Breast epithelium (tissue), 4 donors: ENCODE measurements at places on chromosomes 4 and X. TPM values are rescaled to one million over a fixed set of nuclear protein-coding genes. Genes with fewer than 3 reads are reported as not detected.

DNA sequence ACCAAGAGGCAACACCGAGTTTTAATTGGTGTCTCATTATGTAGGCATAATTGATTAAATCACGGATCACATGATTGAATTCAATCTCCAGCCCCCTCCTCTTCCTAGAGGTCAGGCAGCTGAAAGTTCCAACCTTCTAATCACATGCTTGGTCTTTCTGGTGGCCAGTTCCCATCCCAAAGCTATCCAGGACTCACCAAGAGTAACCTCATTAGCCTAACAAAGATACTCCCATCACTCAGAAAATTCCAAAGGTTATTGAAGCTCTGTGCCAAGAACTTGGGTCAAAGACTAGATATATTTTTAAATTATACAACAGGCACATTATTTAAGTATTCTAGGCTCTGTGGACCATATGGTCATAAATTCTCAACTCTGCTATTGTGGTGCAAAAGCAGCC lies 65.1 kb downstream of the SLC10A7 start:
- no peak overlapping the region for H3K4me3 ChIP-seq
- H3K36me3 ChIP-seq = no peaks in the 10 kb centered on the region
- H3K4me1 ChIP-seq = no peaks in the 10 kb centered on the region
- no peak for DNase-seq
- no peaks in the 10 kb centered on the region for H3K27me3 ChIP-seq
- no peak overlapping the region for H3K27ac ChIP-seq

DNA sequence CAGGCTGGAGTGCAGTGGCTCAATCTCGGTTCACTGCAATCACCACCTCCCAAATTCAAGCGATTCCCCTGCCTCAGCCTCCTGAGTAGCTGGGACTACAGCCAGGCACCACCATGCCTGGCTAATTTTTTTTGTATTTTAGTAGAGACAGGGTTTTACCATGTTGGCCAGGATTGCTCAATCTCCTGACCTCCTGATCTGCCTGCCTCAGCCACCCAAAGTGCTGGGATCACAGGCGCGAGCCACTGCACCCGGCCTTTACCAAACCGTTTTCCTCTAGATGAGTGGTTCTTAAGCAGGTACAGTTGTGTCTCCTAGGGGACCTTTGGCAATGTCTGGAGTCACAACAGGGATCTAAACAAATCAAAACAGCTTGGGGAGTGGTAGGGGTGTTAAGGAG lies 11.6 kb downstream of the AMELX start:
- no peaks in the 10 kb centered on the region for H3K27me3 ChIP-seq
- DNase-seq = no peak
- no peak overlapping the region for H3K27ac ChIP-seq
- H3K4me1 ChIP-seq = no peaks in the 10 kb centered on the region

DNA sequence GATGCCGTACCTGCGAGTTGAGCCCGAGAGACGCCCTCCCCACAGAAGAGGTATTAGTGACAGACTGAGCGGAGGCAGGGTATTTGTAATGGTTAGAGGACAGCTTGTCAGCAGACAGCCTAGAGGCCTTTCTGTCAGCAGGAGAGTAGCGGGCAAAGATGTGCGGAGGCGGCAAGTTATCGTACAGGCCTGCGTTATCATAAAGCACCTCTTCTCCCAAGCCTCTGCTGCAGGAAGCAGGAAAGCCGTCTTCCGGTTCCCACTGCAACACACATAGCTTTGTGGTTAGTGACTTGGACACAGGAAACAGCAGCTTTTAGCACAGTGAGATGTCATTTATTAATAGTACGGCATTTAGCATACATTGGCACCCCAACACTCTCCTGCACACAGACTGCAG lies 158.3 kb downstream of the AFAP1 start:
- no peak for DNase-seq
- peak overlapping the region; percentile 22 for H3K27ac ChIP-seq
- H3K4me1 ChIP-seq = no peaks in the 10 kb centered on the region
- no peak overlapping the region for H3K4me3 ChIP-seq
- H3K27me3 ChIP-seq = no peaks in the 10 kb centered on the region

GRCh38 chr4:112511093-112511802 lies 4.7 kb downstream of the NEUROG2 start:
- no peak overlapping the region for H3K27ac ChIP-seq
- H3K27me3 ChIP-seq = peaks cover 81% of the 10 kb centered on the region
- H3K4me1 ChIP-seq = peaks cover 5% of the 10 kb centered on the region
- H3K36me3 ChIP-seq = no peaks in the 10 kb centered on the region

GRCh38 chr4:8523766-8524165 lies 56.4 kb upstream of the GPR78 start:
- DNase-seq = no peak
- H3K27ac ChIP-seq = no peak overlapping the region
- H3K4me1 ChIP-seq = no peaks in the 10 kb centered on the region
- H3K36me3 ChIP-seq = no peaks in the 10 kb centered on the region

- no peak overlapping the region for H3K27ac ChIP-seq
- no peak overlapping the region for H3K4me3 ChIP-seq
- H3K4me1 ChIP-seq = no peaks in the 10 kb centered on the region
- H3K27me3 ChIP-seq = no peaks in the 10 kb centered on the region
- H3K36me3 ChIP-seq = no peaks in the 10 kb centered on the region
- DNase-seq = no peak
These were observed 4.7 kb downstream of the GUCY1B1 start for GRCh38 chr4:155763551-155763950.

GRCh38 chr4:168361365-168362024 lies 42.9 kb upstream of the DDX60 start:
- no peaks in the 10 kb centered on the region for H3K4me1 ChIP-seq
- H3K4me3 ChIP-seq = no peak overlapping the region
- no peaks in the 10 kb centered on the region for H3K36me3 ChIP-seq
- no peaks in the 10 kb centered on the region for H3K27me3 ChIP-seq
- H3K27ac ChIP-seq = no peak overlapping the region

- no peak for DNase-seq
- H3K27me3 ChIP-seq = no peaks in the 10 kb centered on the region
- H3K36me3 ChIP-seq = no peaks in the 10 kb centered on the region
- no peak overlapping the region for H3K4me3 ChIP-seq
- no peak overlapping the region for H3K27ac ChIP-seq
These were observed 953.4 kb upstream of the IGFBP7 start for GRCh38 chr4:58063404-58064160.

Gene ARSJ
- 10.7 TPM for total RNA-seq

- peak overlapping the region; percentile 85 for H3K27ac ChIP-seq
- DNase-seq = no peak
- no peaks in the 10 kb centered on the region for H3K27me3 ChIP-seq
- no peaks in the 10 kb centered on the region for H3K36me3 ChIP-seq
- peaks cover 18% of the 10 kb centered on the region for H3K4me1 ChIP-seq
- no peak overlapping the region for H3K4me3 ChIP-seq
These were observed 21.7 kb downstream of the GAB1 start for GRCh38 chr4:143358419-143358818.

DNA sequence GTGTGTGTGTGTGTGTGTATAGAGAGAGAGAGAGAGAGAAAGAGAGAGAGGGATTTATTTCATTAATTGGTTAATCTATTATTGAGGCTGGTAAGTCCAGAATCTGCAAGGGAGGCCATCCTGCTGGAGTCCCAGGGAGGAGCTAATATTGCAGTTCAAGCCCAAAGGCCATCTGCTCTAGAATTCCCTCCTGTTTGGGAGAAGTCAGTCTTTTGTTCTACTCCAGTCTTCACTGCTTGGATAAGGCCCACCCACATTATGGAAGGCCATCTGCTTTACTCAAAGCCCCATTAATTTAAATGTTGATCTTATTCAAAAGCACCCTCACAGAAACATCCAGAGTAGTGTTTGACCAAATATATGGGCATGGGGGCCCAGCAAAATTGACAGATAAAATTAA lies 317.5 kb upstream of the RASGEF1B start:
- no peak for DNase-seq
- H3K4me3 ChIP-seq = no peak overlapping the region
- H3K4me1 ChIP-seq = no peaks in the 10 kb centered on the region
- H3K36me3 ChIP-seq = no peaks in the 10 kb centered on the region
- no peaks in the 10 kb centered on the region for H3K27me3 ChIP-seq

DNA sequence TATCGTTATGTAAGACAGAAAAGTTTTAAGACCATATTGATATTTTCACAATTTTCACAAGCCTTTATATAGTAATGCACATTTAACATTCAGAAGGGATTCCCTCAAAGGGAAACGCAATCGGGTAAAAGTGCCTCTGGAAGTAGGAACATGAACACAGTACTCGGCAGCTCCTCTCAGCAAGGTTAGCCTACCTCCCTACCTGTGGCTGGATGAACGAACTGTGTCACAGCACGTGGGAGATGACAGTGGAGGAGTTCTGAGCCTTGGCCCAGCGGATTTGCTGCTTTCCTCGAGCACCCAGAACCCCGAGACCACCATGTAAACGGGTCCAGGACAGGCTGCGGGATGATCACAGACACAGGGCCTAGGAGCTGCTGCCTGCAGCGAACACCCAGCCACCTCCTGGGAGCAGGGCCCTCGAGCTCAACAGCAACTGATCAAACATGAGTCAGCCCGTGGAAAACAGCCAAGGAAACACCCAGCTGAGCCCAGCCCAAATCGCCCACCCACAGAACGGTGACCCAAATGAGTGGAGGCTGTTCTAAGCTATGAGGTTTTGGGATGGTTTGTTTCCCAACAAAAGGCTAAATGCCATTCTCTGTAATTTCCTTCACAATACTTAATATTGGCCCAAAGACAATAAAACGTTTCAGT lies 30.4 kb downstream of the FAT1 start:
- no peaks in the 10 kb centered on the region for H3K4me1 ChIP-seq
- H3K36me3 ChIP-seq = no peaks in the 10 kb centered on the region
- H3K27me3 ChIP-seq = no peaks in the 10 kb centered on the region

- DNase-seq = peak; percentile 70
- H3K27me3 ChIP-seq = no peaks in the 10 kb centered on the region
- H3K36me3 ChIP-seq = no peaks in the 10 kb centered on the region
- no peaks in the 10 kb centered on the region for H3K4me1 ChIP-seq
These were observed 2.9 kb upstream of the FAT1 start for GRCh38 chr4:186726426-186727168.

DNA sequence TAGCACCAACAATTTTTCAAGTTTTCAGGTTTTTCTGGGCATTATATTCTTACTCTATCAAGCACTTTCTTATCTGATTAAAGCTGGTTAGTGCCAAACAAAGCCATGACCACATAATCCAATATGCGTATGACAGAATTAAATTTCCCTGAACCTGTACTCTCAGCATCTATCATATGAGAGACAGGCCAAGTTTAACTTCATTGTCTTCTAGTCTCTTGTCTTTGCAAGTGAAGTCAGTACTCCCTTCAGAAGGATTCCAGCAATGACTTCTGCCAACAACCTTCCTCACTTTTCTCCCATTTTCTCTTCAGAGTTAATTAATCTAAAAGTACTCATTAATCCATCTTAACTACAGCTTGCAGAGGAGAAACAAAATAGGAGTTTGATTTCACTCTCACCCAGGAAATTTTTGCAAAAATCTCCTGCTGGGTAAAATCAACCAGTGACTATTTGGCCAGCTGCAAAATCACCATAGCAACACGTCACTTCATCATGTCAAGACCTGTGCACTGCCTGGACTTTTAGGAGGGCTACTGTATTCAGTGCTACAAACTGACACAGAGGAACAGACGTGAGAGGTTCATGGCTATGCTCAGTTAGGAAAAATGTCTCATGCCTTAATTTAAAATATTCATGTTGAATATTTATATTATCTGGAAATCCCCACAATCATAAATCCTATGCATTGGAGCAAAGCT lies 208.4 kb downstream of the ANTXR2 start:
- no peaks in the 10 kb centered on the region for H3K36me3 ChIP-seq
- H3K27ac ChIP-seq = no peak overlapping the region
- H3K27me3 ChIP-seq = no peaks in the 10 kb centered on the region
- DNase-seq = no peak
- H3K4me1 ChIP-seq = no peaks in the 10 kb centered on the region

DNA sequence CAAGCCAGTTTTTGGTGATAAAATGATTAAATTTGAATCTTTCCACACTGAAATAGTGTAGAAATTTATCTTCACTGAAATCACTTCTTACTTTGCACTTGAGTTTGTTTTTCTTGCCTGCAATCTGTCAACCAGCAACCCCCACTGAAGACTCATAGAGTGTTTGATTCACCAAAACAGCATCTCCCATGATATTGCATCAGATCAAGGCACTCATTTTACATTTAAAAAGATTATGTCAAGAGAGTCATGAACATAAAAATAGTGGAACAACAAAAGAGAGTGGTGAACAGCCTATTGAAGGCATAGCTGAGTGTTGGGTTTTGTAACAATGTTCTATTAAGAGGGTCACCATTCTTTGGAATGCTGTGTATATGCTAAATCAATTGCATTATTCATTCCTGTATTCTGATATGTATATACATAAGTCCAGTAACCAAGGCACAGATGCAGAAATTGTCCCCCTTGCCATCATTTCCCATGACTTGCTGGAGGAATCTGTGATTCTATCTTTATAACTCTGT lies 1934.9 kb downstream of the ARAP2 start:
- no peak overlapping the region for H3K27ac ChIP-seq
- H3K27me3 ChIP-seq = no peaks in the 10 kb centered on the region
- H3K4me3 ChIP-seq = no peak overlapping the region
- H3K36me3 ChIP-seq = no peaks in the 10 kb centered on the region
- H3K4me1 ChIP-seq = no peaks in the 10 kb centered on the region

DNA sequence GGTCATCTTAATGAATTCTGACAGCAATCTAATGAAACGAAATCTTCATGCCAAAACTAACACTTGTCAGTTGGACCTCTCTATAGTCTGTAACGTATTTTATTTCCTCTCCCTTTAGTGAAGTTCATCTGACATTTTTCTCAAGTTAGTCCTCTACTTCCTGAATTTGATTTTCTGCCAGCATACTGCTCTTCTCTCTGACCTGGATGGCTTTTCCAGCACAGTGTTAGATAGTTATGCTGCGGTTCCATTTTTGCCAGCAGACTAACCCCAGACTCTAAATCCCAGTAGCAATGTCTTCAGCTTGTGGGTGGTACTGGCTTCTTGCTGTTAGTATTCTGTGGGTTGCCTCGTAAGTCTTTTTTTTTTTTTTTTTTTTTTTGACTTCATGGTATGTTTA lies 146.7 kb upstream of the VEGFC start:
- no peak for DNase-seq
- no peaks in the 10 kb centered on the region for H3K27me3 ChIP-seq
- H3K27ac ChIP-seq = no peak overlapping the region
- H3K36me3 ChIP-seq = no peaks in the 10 kb centered on the region
- no peaks in the 10 kb centered on the region for H3K4me1 ChIP-seq

DNA sequence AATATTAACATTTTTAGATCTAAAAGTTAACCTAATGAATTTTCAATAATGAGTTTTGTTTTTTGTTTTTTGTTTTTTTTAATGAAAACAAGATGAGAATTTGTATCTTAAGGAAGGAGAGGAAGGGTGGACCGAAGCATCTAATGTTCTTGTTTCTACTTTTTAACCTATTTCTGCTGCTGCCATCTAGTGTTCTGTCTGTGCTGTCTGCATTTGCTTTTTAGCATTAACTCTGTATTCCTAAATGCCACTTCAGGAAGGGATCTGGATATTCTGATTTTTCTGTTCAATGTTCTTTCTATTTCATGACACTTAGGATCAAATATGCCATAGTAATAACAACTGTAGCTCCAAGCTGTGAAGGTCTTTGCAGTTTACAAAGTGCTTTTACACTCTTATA lies 161.7 kb downstream of the BRWD3 start:
- H3K4me1 ChIP-seq = no peaks in the 10 kb centered on the region
- DNase-seq = no peak
- no peak overlapping the region for H3K4me3 ChIP-seq
- no peak overlapping the region for H3K27ac ChIP-seq
- H3K36me3 ChIP-seq = no peaks in the 10 kb centered on the region

Gene INTU
- total RNA-seq = 22.4 TPM

- no peaks in the 10 kb centered on the region for H3K4me1 ChIP-seq
- H3K27ac ChIP-seq = no peak overlapping the region
- no peak overlapping the region for H3K4me3 ChIP-seq
- no peaks in the 10 kb centered on the region for H3K27me3 ChIP-seq
- no peaks in the 10 kb centered on the region for H3K36me3 ChIP-seq
- no peak for DNase-seq
These were observed 127.8 kb upstream of the NOCT start for GRCh38 chr4:138887741-138888140.
